ENCODE measurements at places on chromosomes 1 and 21.
A peak's percentile ranks its signal among the peaks of the same experiment; 100 is the strongest.

DNA sequence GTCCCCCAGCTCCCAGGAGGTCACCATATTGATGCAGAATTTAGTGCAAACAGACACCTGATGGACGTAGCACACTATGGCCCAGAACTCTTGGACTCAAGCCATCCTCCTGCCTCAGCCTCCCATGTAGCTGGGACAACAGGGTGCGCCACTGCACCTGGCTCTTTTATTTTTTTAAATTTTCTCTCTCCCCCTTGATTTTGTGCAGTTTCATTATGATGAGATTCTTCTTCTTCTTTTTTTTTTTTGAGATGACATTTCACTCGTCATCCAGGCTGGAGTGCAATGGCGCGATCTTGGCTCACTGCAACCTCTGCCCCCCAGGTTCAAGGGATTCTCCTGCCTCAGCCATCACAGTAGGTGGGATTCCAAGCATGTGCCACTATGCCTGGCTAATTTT lies 63.8 kb downstream of the RPS6KA1 start:
- no peak for DNase-seq

DNA sequence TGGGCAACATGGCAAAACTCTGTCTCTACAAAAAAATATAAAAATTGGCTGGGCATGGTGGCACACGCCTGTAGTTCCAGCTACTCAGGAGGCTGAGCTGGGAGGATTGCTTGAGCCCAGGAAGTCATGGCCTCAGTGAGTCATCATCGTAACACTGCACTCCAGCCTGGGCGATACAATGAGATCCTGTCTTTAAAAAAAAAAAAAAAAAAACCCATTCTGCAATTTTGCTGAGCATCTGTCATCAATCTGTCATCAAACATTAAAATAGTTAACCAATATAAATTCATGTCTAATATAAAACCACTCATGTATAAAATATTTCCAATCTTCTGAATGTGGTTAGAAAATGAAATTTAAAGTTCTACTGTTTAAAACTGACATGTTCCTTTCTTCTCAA lies 56.9 kb downstream of the LPAR3 start:
- DNase-seq = peak; percentile 19

DNA sequence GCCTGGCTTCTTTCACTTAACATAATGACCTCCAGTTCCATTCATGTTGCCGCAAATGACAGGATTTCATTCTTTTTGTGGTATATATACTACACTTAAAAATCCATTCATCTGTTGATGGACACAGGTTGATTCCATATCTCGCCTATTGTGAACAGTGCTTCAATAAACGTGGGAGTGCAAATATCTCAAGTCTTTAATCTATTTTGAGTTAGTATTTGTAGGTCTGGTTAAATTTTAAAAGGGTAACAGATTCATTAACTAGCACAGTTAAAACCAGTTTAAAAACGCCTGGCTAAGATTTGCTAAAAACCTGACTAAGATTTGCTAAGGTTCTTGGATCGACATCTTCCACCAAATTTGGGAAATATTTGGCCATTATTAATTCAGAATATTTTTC lies 45.7 kb downstream of the CRB1 start:
- DNase-seq = no peak

DNA sequence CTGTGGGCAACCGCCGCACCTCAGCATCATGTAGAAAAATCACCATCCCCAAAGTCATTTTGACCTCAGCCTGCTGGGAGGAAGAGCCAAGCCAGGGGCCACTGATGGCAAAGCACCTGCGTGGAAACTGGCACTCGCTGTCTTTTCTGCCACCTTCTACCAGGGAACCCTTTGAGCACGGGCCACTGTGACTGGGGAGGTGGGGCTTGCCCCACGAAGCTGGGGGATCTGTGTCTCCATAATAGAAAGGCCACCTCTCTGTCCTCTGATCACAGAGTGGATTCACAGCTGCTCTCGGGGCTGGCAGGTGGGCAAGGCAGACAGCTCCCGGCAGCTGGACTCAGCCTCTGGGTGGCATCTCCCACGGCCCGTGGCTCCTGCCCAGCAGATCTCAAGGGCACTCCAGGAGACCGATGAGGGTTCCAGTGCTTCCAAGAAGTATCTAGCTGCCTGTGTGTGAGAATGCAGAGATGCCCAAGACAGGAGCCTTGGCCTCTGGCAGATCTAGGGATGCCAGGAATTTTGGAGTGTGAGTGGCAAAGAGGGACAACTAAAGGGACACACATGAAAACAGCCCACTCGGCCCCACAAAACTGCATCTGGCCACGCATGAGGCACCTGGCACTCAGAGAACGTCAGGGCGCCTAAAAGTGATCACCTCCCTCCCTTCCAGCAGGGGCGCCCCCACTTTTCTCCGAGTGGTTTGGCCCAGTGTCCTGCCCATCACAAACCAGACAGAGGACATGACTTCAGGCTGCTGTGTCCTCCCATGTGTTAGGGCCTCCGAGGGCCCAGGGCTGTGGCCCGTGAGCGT lies 102.6 kb downstream of the PDE9A start:
- DNase-seq = no peak

DNA sequence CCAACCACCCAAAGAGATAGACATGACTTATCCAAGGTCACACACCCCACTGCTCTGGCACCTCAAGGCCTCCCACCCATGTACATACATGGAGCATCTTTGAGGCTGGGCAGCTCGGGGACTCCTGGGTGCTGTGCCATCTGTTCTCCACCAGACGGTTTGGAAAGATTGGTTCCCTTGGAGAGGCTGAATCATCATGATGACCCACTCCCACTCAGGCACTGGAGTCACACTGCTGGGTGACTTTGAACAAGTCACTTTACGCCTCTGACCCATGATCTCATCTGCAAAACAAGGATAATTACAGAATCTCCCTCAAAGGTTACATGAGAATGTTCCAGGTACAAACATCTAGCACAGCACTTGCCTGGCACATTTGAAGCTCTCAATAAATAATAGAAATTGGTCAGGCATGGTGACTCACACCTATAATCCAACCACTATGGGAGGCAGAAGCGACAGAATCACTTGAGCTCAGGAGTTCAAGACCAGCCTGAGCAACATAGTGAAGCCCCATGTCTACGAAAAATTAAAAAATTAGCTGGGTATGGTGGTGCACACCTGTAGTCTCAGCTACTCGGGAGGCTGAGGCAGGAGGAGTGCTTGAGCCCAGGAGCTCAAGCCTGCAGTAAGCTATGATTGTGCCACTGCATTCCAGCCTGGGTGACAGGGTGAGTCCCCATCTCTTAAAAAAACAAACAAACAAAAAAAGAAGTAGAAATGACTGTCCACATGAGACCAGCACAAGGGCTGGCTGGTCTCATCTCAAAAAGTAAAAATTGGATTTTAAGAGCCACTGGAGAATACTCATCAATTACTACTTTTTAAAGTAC lies 74.9 kb downstream of the RRAGC start:
- DNase-seq = no peak

DNA sequence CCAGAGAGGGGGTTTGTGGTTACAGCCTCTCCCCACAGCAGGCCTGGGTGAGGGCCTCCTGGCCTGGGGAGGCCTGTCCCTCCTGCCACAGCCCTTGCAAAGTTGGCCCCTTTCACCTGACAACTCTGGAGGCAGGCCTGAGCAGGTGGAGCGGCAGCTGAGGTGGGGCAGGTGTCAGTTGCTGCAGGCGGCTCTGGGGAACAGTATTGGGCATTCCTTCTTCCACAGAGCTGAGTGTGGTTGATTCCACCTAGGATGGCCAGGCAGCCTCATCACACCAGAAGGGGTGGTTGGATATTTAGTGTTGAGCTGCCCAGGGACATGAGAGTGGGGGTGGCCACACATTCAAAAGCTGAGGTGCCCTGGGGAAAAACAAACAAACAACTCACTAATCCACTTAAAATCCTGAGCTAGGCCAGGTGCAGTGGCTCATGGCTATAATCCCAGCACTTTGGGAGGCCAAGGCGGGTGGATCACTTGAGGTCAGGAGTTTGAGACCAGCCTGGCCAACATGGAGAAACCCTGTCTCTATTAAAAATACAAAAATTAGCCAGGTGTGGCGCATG lies 31.1 kb downstream of the PIGP start:
- DNase-seq = no peak

- no peak for DNase-seq
Measured at GRCh38 chr1:26081267-26082019, 14.0 kb upstream of the TRIM63 start.

DNA sequence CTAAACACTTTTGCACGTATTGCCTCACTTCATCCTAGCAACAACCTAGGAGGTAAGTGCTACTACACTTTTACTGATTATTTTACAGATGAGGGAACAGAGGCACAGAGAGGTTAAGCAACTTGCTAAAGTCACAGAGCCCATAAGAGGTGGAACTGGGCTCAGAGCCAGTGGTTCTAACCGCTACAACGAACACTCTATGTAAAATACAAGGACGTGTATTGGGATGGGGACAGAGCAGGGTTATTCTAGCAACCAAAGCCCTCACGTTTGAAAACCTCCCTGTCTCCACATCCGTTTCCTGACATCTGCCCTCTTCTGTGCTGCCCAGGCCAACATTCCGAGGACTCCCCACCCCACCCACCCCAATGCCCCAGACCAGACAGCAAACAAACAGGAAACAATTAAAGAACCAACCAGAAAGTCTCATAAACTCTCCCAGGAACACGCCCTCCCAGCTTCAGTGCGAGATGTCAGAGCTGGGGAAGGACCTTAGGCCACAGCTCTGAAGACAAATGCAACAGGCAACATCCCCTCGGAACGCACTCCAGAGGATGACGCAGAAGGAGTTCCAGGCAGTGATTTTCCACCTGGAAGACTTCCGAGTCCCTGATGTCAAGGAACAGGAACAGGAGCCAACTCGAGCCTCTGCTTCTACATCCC lies 41.1 kb downstream of the GLIS1 start:
- peak; percentile 82 for DNase-seq

DNA sequence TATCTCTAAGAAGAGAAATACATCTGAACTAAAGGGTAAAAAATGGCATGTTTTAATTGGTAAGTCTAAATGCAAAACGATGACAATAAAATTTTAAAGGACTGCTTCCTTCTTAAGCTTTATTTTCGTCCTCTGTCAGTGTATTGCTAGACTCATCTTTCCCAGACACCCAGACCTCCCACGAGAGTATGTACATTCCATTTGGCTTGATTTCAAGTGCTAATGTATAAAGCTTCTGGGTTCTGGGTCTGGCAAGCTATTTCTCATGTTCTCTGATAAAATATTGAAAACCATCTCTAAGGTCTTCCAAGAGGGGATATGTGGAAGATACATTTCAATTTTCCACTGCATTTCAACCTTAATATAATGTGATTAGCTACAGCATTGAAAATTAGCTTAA lies 24.6 kb upstream of the SLC2A1 start:
- DNase-seq = no peak

GRCh38 chr1:155649676-155650075 lies 38.9 kb downstream of the YY1AP1 start:
- no peak for DNase-seq

- DNase-seq = no peak
Measured at GRCh38 chr1:17607644-17608581, 68.4 kb downstream of the ARHGEF10L start.

DNA sequence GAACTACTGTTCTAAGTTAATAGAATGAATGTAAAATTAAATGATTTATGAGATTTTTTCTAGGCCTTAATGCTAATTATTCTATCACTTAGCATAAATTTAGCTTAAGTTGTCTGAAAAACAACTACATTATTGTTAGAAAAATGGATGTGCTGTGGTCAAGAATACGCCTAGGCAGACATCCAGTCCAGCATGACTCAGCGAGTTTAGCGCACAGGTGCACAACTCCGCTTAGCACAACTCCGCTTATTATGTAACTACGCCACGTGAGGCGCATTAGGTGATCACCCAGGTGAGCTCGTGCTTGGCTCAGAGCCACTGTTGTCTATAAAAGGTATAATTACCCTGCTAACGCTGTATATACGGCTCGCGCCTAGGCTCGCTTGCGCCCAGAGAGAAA lies 1043.6 kb upstream of the ADGRL4 start:
- DNase-seq = no peak

DNA sequence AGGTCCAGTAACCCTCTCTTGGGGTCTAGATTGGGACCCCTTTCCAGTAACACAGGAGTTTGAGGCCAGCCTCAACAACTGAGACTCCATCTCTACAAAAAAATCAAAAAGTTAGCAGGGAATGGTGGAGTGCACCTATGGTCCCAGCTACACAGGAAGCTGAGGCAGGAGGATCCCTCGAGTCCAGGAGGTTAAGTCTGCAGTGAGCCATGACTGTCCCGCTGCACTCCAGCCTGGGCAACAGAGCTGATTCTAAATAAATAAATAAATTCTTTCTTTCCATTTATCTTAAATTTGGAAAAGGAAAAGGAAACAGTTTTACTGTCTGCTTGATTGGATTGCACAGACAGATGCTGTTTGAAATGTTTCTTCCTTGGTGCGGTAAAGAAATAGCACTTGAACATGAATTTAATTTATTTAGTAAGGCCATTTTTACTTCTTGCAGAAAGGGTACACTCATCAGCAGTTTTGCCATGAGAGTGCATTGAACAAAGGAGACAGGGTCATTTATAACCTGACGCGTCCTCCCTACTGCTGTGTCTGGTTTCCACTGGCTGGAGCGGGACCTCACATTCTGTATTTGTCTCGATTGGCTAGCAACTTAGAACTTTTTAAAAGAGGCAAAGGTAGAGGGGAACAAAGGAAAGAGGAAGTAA lies 37.0 kb upstream of the ZNF496 start:
- DNase-seq = no peak

DNA sequence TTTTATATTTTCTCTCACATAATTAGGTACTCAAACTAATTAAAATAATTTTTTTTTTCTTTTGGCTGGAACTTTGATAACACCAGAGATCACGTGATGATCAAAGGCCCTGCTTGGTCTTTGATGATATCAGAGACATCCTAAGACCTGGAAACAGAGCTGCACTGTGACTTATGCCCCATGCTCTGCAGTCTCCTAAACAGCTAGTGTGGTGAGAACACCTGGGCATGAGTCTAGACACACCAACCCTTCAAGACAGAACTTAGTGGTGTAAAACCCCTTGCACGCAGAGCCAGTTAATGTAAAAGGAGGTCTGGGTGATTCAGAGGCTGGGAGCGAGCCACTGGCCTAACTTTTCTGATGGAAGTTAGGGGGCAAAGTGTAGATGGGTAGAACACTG lies 70.3 kb downstream of the OMA1 start:
- DNase-seq = no peak

- DNase-seq = no peak
Measured at GRCh38 chr1:246748006-246748405, 23.8 kb downstream of the SCCPDH start.

GRCh38 chr1:239125027-239125426 lies 261.3 kb upstream of the CHRM3 start:
- DNase-seq = no peak

GRCh38 chr1:187924252-187924651 lies 1095.5 kb downstream of the PLA2G4A start:
- no peak for DNase-seq

DNA sequence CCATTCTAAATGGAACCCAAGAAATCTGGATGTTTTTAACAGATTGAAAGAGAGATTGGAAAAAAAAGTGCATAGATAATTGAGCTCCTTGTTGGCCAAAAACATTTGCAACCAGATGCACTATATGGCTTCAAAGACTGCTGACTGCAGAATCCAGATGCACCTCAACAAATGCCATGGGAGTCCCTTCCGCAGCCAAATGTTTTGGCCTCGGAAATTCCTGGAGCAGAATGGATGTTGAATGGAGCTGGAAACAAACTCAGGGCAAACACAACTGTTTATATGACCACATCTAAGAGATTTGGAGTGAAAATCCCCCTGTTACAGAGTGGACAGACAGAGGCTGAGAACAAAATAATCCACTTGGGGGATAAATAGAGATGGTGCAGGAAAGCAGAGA lies 285.0 kb upstream of the NFIA start:
- DNase-seq = no peak

- DNase-seq = no peak
Measured at GRCh38 chr1:230950404-230950803, 28.3 kb downstream of the TTC13 start.
